ENCODE measurements at places on chromosomes 2 and 18.

GRCh38 chr18:7388741-7389140 lies 157.9 kb downstream of the LRRC30 start:
- DNase-seq, result no peak

GRCh38 chr2:157698430-157698829 lies 69.8 kb upstream of the ACVR1C start:
- no peak for DNase-seq

- DNase-seq, result no peak
Observed at GRCh38 chr18:80112624-80113248, 3.7 kb downstream of the ADNP2 start.

- no peak for DNase-seq
Observed at GRCh38 chr2:216195565-216196029, 86.4 kb downstream of the XRCC5 start.

DNA sequence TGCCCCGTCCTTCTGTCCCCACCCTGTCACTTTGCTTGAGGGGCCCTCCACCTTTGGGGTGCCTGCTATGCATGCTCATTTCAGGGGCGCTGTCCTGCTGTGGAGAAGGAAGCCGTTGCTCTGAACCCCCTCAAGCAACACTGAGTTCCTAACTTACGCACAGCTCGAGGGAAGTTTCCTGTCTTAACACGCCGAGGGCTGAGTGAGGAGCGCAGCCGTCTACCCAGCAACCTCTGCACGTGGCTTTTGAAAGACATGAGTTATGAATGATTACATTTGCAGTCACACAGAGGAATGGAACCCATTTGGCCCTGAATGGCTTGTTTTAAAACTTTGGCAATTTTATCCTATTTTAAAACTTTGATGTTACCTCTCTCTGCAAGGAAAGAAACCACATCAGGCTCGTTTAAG lies 14.0 kb downstream of the RAMP1 start:
- peak; percentile 64 for DNase-seq

GRCh38 chr2:45299361-45299760 lies 290.1 kb upstream of the SIX2 start:
- DNase-seq, result no peak

- DNase-seq, result no peak
Observed at GRCh38 chr2:45169339-45170190, 160.3 kb upstream of the SIX2 start.

- DNase-seq, result no peak
Observed at GRCh38 chr2:190755772-190756415, 107.0 kb downstream of the NAB1 start.

GRCh38 chr2:111118481-111118980 lies 2.2 kb upstream of the BCL2L11 start:
- DNase-seq, result no peak

DNA sequence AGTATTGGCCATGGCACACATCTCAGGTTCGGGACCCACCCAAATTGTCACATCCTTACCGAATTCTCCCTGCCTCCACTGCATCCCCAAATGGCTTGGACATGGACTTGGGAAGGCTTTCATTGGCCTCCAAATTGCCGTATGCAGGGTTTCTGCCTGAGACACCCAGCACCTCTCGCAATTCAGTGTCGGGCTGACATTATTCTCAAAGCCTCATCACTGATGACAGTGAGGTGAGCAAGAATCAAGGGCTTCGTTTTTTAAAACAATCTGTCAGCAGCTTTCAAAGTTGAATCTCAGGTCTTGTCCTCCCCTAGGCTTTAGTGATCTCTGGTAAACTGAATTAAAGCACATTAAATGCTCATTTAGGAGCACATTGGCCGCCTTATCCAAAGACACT lies 29.5 kb upstream of the TGFA start:
- no peak for DNase-seq

- no peak for DNase-seq
Observed at GRCh38 chr2:230230087-230230486, 4.6 kb downstream of the SP140 start.

DNA sequence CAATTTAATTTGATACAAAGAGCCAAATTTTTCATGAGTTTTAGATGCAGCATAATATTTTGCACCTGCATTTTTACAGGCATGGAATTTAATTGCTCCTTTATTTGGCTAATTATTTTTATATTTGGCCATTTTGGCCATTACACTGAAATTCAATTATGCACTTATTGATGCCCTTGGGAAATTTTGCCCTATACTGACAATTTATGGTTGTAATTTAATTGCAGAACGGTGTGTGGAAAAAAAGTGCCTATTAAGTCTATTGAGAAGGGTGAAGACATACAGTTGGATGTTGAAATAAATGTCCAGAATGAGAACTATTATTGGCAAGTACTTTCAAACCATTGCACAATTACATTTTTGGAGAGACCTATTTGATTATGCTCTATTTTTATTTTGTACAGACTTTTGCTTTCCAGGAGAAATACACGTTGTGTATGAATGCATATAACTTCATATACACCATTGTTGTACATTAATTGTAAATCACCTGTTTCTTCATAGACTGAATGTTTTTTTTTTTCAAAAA lies 1319.3 kb upstream of the CDH2 start:
- no peak for DNase-seq

GRCh38 chr2:224847381-224847780 lies 131.2 kb upstream of the CCDC195 start:
- DNase-seq, result no peak

GRCh38 chr18:13584825-13585224 lies 141.5 kb downstream of the FAM210A start:
- DNase-seq, result no peak

DNA sequence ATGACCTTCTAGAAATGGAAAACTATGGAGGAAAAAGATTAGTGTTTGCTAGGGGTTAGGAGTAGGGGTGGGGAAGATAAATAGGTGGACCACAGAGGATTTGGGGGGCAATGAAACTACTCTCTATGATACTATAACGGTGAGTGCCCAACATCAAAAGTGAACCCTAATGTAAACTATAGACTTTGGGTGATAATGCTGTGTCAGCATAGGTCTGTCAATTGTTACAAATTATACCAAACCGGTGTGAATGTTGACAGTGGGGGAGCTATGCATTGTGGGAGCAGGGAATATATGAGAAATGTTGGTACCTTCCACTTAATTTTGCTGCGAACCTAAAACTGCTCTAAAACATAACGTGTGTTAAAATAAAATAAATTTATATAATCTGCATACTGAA lies 180.3 kb downstream of the ALK start:
- DNase-seq, result no peak

DNA sequence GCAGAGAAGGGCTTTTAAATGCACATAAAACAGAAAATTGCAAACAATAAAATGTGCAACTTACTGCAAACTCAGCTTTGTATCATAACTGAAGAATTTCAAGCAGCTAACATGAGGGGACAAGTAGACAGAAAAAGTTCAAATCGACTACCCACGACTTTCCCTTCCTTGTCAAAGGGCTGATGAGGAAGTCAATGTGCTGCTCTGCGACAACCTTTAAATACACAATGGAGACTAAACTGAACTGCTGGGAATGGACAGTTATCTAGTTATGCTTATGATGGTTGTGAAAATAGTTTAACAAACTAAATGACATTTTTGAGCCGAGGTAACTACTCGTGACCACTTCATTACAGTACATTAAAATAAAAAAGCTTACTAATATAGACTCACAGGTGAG lies 84.1 kb downstream of the INO80D start:
- DNase-seq, result no peak

GRCh38 chr2:222877556-222878300 lies 16.9 kb downstream of the ACSL3 start:
- DNase-seq, result no peak

DNA sequence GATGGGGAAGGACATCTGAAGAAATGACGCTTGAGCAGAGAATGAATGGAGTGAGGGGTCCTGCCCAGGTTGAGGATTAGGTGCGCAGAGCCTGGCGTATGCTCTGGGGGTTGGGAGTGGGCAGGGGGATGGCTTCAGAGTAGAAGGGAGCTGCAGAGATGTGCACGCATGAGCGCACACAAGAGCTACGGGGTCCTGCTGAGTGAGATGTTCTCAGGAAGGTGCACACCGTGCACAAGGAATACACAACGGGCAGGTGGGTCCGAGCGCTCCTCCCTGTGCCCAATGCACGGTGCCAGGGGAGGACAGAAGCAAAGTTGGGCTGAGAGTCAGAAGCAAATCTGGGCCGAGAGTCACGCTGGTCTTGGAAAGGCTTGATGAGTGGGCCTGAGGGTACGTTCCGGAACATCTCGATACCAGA lies 25.5 kb downstream of the TWIST2 start:
- DNase-seq, result no peak

- DNase-seq, result no peak
Observed at GRCh38 chr2:30184035-30184434, 37.2 kb downstream of the YPEL5 start.

DNA sequence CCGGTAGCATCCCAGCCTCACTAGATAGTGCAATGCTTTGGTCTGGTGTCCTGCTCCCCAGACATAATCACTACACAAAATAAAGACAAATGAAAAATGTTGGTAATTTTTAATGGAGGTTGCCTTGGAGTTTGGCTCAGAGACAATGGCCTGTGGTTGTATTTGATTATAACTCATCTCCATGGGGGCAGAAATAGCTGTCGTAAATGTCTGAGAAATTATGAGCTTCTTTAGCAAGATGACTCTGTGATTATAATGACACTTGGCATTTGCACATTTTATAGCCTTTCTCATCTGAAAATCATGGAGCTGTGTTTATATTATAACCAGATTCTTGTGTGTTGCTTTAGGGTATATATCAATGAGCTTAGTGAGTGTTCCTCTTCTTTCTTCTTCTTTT lies 1779.7 kb upstream of the CELF4 start:
- no peak for DNase-seq

- DNase-seq, result no peak
Observed at GRCh38 chr2:33131749-33132148, 185.0 kb downstream of the LTBP1 start.

DNA sequence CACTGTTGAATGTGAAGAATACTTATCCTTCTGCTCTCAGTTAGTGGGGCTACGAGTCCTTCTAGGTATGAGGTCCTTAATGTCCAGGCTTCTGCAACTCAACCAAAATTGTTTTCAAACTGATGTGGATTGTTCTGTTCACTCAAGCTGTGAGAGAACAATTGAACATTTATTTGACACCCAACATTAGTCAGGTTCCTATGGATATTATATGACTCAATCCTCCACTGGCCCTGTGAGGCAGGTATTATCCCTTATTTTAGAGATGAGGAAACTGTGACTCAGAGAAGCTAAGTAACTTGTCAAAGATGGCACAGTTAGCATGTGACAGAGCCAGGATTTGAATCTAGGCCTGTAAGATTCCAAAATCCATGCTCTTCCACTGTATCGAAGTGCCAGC lies 1.2 kb upstream of the LYG2 start:
- DNase-seq, result no peak

DNA sequence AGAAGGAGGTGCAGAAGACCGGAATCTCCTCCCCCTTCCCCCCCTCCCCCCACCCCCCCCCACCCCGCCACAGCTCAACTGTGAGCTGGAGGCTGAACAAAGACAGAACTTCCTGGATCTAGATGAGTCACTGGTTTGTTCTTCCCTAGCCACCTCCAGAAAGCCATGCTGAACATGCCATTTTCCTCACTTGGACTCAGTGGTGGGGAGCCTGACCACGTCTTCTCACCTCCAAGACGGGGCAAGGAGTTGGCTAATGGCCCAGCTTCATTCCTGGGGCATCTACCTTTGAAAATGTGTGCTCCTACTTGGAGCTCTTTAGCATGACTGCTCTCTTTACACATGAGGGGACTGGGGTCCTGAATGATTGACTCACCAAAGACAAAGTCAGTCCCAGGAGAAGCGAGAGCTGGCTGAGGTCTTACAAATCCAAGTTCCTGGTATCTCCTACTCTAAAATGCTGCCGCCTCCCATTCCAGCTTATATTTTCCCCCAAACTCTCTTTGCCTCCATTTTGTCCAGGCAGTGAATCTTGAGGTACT lies 22.6 kb upstream of the FZD5 start:
- DNase-seq, result peak; percentile 23

- no peak for DNase-seq
Observed at GRCh38 chr2:143909577-143910353, 610.2 kb downstream of the ZEB2 start.

DNA sequence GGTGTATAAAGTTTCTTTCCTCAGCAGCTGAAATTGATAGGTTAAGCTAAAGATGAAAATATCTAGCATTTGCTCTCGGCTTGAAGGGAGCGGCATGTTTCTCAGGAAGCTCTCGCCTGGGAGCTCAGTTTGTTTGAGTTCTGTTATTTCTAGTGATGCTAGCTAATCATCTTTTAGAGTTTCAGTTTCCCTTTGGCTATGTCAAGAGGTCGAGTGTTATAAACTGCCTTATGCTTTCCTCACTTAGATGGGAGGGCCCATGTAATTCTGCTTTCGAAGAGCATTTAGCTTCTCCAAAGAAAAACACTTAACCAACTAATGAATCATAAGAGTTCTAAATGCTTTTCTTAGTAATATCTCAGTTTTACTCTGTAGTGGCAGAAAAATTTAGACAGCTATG lies 33.6 kb downstream of the PLCL1 start:
- peak; percentile 70 for DNase-seq

GRCh38 chr2:238573916-238574315 lies 147.2 kb downstream of the ASB1 start:
- DNase-seq, result no peak

GRCh38 chr18:48600456-48601090 lies 61.7 kb downstream of the CTIF start:
- no peak for DNase-seq

GRCh38 chr2:69054431-69054830 lies 41.5 kb downstream of the ANTXR1 start:
- DNase-seq, result peak; percentile 34

- no peak for DNase-seq
Observed at GRCh38 chr2:238389988-238390589, 36.6 kb upstream of the ASB1 start.

- no peak for DNase-seq
Observed at GRCh38 chr2:130918393-130918792, 81.7 kb downstream of the ARHGEF4 start.

DNA sequence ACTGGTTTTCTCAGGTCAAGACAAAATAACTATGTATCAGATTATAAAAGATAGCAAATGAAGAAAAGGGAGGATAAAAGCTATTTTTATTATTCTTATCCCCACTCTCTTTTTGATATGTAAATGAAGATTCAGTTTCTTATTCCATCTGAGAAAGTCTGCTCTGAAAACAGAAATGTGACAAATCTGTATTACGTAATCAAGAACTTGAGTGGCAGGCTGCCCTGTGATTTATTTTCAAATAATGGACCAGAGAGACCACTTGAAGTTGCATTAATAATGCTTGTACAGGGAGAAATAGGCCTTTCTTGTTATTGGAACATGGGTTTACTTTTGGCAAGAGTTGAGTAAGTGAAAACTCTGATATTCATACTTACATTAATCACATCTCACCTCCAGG lies 727.4 kb downstream of the DPP10 start:
- DNase-seq, result no peak

Data from Jurkat, Clone E6-1 (cell line).